Stimulated activated CD8-positive, alpha-beta memory T cell treated with anti-CD3 and anti-CD28 coated beads, Interleukin-7, amount 100 ng/mL, for 1 hour (primary cell): ENCODE measurements at places on chromosomes 1 and 21.

GRCh38 chr1:196078691-196079090, 529.5 kb downstream of the KCNT2 start:
- DNase-seq, result no peak

DNA sequence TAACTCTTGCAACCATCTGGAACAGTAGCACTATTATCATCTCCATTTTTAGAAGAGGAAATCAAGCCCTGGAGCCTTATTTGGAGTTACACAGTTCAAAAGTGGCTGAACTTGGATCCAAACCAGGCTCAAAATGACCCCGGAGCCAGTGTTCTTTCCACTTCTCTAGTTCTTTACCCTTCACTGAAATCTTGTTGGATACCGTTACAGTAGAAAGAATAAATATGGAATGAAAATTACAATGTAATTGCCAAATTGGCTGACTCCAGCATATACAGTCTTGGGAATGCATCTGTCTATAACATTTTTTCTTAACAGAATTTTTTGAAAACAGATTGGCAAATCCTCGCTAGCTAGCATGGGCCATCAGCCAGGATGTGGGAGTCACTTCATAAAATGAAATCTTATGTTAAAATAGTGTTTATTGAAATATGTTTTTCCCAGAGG, 261.4 kb downstream of the CTH start:
- no peak for DNase-seq

DNA sequence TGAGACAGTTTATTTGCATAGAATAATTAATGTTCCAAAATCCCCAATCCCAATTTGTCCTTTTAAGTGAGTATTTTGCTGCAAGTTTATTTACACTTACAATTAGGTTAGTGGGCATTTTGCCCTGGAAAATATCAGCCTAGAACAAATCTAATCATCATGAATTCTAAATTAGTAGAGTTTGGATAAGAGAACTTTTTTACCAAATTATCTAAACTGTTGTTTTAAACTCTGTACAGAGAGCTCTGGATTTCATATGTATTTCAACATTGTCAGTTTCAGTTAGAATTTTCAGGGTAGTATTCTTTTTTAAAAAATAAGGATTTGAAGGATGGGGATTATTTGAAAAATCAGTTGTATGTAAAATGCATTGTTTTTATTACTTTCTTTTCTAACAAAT, 27.8 kb upstream of the UBE2U start:
- no peak for DNase-seq

DNA sequence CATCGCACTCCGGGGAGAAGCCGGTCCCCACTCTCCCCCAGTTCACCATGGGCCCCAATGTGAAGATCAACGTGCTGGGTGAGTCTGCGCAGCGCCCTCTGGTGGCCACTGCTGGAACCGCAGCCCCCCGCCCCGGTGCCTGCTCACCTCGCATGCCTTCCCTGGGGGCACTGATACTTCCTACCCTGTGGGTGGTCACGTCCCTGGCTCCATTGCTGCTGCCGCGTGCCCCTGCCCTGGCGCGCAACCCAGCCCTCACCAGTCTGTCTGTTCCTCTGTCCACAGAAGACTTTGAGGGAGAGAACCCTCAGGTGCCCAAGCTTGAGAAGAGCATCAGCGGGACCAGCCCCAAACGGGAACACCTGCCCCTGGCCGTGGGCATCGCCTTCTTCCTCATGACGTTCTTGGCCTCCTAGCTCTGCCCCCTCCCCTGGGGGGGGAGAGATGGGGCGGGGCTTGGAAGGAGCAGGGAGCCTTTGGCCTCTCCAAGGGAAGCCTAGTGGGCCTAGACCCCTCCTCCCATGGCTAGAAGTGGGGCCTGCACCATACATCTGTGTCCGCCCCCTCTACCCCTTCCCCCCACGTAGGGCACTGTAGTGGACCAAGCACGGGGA, 7.6 kb downstream of the EFNA3 start:
- DNase-seq, result peak; percentile 66

DNA sequence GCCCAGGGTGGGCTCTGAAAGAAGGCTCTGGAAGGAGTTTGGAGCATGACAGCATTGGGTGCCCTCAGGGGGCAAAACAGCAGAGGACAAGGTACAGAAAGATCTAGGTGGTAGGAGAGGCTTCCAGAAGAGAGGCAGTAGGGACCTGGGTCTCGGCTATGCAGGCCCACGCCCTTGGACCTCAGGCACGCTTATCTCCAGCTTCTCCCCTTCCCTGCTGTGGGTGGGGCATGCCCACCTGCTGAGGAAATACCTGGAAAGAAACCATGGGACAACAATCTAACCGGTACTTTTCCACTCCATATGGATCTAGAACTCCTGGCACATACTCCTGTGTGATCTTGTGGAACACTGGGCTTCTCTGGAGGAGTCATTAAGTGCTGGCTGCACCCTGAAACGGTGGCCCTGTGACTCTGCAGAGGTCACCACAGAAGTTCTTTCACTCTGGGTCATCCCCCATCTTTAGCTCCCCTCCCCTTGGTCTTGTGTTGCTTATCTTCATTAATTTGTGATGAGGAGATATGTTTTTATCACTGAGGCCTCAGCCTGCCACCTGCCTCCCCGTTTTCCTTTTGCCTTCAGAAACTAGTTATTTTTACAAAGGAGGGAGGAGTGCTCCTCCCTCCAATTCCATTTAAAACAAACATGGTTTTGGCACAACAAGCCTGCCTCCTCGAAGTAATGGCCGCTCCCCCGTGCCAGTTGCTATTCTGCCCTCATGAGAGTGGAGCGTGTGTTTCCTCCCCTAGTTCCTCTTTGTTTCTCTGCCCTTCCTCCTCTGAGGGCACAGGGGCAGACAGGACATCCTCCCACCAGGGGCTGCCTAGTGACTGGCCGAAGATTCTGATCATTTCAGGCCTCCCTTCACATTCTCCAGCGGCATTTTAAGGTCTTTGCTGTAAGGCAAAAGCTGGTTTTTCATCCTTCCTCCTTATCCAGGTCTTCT, 78.0 kb upstream of the ATP5PO start:
- DNase-seq, result no peak

- no peak for DNase-seq
Observed at GRCh38 chr1:154619181-154619948, 11.4 kb upstream of the ADAR start.

DNA sequence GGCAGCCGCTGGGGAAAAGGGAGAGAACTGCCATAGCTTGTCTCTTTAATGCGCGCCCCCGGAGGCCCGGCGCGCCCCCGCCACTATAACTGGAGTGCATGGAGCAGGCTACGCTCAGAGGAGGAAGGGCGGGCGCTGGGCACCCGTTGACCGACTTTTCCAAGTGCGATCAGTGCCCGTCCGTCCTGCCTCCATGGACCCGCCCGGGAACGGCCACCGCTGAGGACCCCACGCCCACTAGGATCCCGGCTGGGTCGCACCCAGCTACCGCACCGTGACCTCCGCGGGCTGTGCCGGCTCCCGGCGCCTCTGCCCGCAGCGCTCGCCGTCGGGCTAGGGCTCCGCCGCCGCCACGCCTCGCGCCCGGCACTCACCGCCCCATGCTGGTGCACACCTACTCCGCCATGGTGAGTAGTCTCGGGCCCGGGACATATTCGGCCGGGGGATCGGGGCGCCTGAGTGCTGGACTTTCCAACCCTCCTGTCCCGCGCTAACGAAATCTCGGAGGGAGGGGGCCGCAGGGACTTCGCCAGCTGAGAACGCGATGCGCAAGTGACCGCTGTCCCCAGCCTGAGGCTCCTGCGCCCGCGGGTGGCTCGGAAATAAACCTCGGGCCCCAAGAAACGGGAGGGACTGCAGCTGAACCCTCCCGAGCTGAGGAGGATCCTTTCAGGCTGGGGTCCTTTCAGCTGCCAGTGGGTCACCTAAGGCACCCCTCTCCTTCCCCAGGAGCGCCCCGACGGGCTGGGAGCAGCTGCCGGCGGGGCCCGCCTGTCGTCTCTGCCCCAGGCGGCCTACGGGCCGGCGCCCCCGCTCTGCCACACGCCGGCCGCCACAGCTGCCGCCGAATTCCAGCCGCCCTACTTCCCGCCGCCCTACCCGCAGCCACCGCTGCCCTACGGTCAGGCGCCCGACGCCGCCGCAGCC, at the start of gene TFAP2E:
Gene TFAP2E (plus strand): TSS at position 117 of the 927 bp plus-strand sequence. CDS start 264 bp downstream, at position 381.
- DNase-seq, result no peak

GRCh38 chr1:1625824-1626206, 6.2 kb upstream of the MMP23B start:
- DNase-seq, result no peak

DNA sequence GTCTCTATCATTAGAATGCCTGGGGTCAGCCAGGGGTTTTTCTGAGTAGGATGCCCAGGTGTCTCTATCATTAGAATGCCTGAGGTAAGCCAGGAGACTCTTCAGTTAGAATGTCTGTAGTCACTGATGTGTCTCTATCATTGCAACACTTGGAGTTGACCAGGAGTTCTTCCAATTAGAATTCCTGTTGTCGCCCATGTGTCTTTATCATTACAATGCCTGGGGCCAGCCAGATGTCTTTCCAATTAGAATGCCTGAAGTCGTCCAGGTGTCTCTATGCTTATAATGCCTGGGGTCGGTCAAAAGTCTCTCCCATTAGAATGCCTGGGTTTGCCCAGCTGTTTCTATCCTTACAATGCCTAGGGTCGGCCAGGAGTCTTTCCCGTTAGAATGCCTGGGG, 55.8 kb downstream of the RNF187 start:
- no peak for DNase-seq

DNA sequence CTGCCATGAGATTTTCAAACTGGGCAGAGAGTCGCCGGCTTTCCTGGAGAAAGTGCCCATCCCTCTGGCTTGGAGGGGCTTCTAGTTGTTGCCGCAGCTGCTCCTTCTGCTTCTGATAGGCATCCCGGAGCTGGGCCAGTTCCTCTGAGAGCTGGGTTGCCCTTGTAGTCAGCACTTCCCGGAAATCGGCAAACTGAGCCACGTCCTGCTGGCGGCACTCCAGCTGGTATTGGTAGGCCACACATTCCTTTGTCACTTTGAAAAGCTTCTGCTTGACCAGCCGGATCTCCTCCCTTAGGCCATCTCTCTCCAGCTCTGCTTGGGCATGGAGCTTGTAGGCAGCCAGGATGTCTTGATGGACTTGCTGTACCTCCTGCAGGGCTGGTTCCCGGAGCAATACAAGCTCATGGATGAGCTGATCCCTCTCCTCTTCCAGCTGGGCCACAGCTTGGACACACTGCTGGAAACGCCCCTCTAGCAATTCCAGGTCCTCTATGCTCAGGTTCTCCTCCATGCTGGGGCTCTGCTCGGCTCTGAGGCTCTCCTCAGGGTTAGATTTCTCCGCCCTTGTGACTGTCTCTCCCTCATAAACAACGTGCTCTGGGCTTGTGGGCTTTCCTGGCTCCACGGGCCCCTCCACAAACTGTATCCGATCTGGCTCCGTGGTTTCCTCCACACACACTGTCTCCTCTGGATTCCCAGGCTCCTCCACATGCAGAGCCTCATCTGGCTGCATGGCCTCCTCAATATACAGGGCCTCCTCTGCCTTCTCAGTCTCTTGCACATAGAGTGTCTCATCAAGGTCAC, 7.3 kb downstream of the SYNC start:
- no peak for DNase-seq

- DNase-seq, result no peak
Observed at GRCh38 chr1:52554756-52555155, 1.9 kb upstream of the TUT4 start.

DNA sequence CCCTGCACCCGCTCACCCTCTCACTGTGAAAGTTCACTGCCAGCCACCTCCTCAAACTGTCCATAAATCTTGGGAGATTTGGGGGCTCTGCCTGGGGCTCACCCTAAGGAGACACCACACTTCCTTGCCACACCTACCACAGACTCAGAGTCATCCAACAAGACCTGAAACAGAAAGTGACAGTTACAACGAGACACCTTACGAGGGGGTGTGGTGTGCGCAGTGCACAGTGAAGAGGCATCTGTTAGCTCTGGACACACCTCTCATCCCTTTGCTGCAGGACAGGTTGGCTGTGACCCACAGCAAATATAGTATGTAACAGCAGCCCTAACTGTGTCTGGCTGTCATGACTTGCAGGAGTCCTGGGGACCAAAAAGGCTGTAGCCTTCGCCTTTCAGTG, 190.2 kb downstream of the NR5A2 start:
- DNase-seq, result no peak

DNA sequence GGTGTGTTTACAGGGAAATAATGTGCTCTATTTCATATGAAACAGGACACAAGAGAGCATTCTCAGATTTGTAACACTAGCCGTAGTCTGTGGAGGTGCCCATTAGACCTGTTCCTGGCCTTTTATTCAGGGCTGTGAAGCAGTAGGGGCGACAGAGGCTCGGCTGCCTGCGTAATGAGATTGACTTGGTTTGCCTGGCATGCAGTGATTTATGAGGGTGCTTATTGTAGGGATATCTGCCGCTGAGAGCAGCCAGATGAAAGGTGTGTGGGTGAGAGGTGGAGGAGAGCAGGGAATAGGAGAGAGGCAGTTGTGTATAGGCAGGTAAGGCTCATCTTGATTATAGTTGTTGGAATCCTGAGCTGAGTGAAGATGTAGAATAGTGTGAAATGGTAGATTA, 51.3 kb downstream of the DNAJC6 start:
- DNase-seq, result no peak

DNA sequence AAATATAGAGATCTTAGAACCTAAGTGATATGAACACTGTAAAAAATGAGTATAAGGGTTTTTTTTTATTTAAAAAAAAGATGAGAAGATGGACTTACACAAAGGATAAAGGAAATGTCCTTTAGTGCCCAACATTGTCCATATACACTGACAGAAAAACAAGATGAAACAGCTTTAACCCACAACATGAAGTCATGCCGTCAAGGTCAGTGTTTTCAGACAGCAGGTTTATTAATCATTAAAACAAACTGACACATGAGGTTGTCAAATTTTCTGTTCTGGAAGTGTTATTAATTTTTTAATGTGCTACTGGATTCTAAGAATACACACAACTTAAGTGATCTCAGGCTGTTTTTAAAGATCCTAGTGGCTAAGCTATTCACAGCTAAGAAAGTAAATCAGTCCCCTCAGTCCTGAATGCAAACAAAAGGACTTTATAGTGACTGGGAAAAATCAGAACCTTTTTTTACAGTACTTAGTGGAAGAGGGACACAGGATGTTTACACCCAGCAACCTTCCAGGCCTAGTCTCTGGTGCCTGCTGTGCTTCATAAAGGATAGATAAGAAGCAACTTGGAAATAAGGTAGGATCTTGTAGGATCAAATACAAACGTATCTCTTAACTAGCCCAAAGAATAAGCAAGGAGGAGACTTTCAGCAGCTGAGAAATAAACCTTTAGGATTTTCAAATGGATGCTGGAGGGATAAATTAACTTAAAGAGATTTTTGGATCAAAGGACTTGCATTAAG, 21.9 kb upstream of the PKN2 start:
- no peak for DNase-seq
